ENCODE measurements at places on chromosomes 1 and 21.

DNA sequence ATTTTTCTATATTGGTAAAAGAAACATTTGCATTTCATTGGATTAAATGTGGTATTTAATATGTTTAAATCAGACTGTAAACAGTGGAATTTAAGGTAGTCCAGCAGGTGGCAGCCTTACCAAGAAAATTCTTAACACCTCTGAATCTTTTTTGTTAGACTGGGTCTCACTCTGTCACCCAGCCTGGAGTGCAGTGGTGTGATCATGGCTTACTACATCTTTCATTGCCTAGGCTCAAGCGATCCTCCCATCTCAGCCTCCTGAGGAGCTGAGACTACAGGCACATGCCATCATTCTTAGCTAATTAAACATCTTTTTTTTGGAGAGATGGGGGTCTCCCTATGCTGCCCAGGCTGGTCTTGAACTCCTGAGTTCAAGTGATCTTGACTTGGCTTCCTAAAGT lies 98.8 kb downstream of the RABGAP1L start:
- no peak for DNase-seq

- DNase-seq = no peak
Observed at GRCh38 chr1:204634260-204634910, 51.2 kb downstream of the LRRN2 start.

- DNase-seq = no peak
Observed at GRCh38 chr21:43712268-43712942, 6.5 kb upstream of the PDXK start.

DNA sequence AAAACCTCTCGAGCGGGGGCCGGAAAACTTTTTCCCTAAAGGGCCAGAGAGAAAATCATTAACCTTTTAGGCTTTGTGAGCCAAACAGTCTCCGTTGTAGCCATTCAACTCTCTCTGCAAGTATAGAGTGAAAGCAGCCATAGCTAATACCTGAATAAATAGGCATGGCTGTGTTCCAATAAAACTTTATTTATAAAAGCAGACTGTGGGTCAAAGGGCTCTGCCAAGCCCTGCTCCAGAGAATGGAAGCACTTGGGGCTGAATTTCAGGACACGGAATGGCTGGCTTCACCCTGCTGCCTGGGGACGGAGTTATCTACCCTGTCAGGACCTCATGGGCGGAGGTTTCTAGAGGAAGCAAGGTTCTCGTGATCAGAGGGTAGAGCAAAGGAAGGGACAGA lies 92.7 kb downstream of the CASZ1 start:
- no peak for DNase-seq

DNA sequence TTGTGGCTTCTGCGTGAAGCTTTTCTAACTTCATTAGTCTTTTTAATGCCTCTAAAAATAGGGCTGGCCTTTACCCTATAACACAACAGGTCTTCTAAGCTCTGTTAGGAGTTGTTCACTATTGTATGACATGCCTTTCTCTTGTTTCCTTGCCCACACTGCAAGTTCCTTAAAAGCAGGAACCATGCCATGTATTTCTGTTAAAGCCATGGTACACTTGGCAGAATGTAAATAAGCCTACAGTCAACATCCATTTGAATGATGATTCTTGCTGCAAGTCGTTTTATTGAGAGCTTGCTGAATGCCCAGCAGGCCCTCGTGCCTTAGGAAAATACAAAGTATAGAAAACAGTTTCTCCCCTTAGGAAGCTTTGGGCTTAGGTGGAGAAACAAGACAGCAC lies 214.6 kb downstream of the DUSP10 start:
- no peak for DNase-seq

DNA sequence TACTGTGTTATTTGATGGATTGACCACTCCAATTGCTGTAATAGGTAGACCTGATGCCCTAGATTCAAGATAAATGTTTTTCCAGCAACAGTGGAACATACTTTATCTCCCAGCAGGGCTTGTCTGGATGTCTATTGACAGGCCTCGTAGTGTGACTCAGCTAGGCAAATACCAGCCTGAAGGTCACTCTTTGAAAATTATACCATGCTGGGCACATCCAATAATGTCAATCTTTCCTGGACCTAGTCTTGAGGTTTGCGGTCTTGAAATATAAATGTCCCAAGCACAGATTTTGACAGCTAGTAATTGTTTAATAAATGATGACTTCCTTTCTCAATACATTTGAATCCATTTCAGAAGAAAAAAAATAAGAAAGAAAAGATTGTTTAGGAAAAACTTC lies 1138.0 kb upstream of the TMPRSS15 start:
- no peak for DNase-seq

DNA sequence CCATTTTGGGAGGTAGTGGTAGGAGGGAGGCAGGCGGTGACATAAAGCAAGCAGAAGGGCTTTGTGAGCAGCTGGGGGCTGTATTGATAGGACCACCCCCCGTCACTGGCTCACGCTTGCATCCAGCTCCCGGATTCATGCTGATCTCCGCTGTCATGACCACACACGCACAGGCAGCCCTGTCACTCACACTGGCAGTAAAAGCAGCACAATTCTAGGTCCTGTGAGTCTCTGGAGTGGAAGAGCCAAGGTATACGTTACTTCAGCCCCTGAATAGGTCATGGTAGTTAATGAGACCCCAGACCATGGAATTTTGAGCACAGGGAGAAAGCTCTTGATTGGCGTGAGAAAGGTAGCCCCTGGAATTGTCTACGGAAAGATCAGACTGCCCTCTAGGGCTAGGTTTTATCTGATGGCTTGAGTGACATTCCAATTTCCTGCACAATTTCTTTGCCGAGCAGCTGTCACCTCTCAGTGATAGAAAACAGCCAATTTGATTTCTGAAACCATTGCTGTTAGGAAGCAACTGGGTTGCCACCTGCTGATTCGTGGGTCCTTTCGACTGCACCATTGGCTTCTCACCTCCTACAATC lies 5.4 kb downstream of the OR2B11 start:
- DNase-seq = no peak

GRCh38 chr1:3729594-3730542 lies 22.4 kb upstream of the CCDC27 start:
- no peak for DNase-seq

DNA sequence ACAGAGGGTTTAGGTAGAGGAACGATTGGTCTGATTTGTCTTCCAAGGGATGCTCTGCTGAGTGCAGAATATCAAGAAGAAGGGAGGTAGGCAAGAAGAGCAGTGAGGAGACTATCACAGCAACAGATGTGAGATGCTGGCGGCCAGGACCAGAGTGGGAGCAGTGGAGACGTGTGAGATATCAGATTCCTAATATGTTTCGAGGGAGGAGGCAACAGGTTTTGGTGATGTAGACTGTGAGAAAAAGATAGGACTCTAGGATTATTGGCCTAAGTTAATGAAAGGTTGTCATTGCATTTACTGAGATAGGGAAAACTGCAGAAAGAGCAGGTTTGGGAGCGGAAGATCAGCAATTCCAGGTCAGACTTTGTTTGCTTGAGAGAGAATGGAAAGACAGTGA lies 182.9 kb downstream of the FMN2 start:
- no peak for DNase-seq

Measured in type B pancreatic cell (in vitro differentiated cells).